Non-pigmented ciliary epithelial cell (primary cell): ENCODE measurements at places on chromosomes 4 and X.

- DNase-seq: no peak
Observed at GRCh38 chr4:4772534-4772933, 86.9 kb upstream of the MSX1 start.

DNA sequence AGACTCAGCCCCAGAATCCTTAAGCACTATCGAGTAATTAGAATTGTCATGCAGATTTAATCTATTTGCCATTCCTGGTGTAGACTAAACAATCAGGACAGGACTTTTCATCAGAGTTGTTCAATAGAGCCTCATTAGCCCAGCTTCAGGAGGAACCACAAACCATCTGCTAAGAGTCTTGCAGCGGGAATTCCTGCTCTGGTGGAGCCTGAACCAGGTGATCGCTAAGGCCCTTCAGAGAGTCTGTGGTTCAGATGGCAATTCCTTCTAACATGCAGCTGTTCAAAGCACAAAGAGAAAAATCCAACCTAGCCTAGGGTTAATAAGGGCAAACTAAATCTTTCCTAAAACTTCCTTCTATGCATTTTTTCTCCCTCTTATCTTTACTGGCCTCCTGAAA, 119.1 kb upstream of the CPEB2 start:
- DNase-seq: no peak

GRCh38 chr4:42627885-42628646, 28.8 kb downstream of the ATP8A1 start:
- no peak for DNase-seq

- DNase-seq: no peak
Observed at GRCh38 chr4:9898596-9899305, 117.3 kb downstream of the DRD5 start.

GRCh38 chrX:102976793-102977495, 39.9 kb downstream of the RAB40AL start:
- no peak for DNase-seq

DNA sequence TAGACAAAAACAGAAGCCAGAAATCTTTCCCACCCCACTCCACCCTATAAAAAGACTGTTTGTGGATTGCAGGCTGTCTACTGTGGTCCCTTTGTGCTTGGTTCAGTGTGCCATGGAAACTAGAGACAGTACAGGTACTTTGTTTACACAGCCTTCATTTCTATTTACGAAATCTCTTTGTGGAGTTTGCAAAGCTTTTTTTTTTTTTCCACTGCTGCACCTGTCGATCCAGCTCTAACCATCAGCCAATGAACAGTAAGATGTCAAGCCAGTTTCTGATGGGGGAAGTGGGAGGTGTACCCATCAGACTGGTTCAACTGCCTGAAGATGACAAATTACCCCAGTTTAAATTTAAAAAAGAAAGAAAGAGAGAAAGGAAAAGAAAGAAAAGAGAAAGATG, 20.2 kb upstream of the LRBA start:
- DNase-seq: no peak

GRCh38 chrX:123923211-123923610, 38.3 kb upstream of the STAG2 start:
- DNase-seq: no peak

DNA sequence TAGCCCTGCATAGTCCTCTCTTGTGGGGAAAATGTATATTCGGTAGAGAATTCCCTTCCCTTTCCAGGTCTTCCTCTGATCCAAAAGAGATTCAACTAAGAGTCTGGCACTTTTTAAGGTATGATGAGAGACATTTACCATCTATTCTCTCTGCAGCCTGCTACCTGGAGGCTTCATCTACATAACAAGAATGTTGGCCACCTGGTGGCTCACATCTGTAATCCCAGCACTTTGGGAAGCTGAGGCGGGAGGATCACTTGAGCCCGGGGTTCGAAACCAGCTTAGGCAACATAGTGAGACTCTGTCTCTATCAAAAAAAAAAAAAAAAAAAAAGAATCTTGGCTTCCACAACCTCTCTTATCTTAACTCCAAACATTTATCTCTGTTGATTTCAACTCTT, 40.4 kb upstream of the NOCT start:
- no peak for DNase-seq

GRCh38 chr4:47013373-47013772, 18.0 kb upstream of the GABRB1 start:
- no peak for DNase-seq

DNA sequence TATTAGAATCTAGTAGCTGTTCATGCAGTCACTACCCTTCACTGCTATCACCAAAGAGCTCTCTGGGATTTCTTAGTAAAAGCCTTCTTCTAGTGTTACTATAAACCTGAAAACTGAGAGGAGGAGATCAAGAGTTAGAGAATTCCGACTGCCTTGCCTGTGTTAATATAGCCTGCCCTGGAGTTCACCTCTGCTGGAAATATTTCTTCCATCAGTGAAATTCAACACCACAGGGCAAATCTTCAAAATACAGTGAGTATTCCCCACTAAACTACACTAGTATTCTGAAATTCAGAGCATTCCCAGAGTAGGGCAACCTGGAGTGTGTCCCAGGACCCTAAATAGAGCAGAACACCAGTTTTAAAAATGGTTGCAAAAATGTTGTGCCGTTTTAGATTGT, 301.1 kb downstream of the ARHGAP24 start:
- no peak for DNase-seq

DNA sequence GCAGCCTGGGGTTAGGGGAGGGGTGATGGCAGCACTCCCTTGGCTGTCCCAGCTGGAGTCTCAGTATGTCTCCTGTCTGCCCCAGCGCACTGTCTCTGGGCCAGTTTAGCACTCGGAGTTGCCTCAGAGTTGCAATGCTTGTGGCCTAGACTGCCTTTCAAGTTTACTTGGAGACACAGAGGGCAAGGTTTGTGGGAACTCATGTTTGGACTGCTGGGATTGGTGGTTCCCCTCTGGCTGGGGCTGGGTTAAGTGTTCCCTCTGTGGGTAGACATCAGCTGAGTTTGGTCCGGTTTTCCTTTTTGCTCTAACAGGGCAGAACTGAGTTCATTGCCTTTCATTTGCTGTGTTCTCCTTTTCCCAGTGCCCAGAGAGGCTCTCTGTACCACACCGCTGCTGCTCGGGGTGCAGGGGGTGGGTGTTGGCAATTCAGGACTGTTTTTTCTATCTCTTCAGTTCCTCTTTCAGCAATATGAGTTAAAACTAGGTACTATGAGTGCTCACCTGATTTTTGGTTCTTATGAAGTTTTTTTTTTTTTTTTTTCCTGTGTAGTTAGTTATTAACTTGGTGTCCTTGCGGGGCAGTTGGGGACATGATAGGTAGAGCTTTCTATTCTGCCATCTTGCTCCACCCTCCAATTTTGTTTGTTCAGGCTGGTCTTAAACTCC, 17.2 kb downstream of the RAB33B start:
- DNase-seq: no peak

DNA sequence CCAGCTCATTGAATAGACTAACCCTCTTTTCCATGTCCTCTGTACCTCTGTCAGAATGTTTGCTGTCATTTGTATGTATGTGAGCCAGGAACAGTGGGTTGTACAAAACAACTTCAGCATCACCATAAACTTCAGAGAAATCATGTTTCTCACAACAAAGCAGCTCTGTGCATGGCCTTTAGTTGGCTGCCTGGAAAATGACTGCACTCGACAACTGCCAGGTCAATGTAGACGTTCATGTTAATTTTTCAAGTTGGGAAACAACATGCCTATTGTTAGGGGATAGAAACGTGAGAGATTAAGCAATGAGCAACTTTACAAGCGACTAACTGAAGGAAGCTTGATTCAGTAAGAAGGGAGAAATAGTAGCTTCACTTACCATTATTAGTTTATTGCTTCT, 17.9 kb upstream of the CXCL11 start:
- no peak for DNase-seq

DNA sequence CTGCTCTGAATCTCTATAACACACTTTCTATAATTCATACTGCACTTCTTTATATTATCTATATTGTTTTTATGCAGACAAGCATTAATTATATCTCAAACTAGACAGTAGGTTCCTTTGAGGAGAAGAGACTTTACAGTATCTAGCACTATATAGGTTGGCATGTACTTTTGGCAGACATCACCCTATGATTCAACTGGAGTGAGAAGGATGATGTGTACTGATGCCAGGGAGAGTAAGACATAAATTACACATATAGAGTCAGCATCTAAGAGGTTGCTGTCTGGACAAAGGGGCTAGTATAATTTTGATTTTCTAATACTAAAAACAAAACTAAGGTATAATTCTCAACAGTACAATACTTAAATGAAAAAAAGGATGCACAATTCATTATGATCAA, 5.1 kb upstream of the RBM41 start:
- no peak for DNase-seq

GRCh38 chr4:81360737-81361136, 111.0 kb downstream of the RASGEF1B start:
- DNase-seq: no peak

DNA sequence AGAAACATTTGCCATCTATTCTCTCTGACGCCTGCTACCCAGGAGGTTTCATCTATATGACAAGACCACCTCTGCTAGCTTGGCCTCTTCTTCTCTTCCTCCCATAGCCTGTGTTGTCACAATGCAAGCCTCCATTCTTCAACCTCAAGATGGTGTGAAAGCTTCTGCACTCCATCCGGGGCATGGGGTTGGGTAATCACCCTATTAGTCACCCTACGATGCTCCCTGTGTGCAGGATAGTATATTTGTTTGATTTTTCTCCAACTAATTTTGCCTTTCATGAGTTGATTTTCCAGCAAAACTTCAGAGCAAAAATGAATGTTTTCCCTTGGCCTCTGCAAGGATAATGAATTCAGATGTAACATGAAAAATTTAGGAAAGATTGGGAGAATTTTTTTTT, 128.0 kb upstream of the STS start:
- DNase-seq: no peak

GRCh38 chr4:152357206-152357605, 178.7 kb downstream of the FBXW7 start:
- no peak for DNase-seq

DNA sequence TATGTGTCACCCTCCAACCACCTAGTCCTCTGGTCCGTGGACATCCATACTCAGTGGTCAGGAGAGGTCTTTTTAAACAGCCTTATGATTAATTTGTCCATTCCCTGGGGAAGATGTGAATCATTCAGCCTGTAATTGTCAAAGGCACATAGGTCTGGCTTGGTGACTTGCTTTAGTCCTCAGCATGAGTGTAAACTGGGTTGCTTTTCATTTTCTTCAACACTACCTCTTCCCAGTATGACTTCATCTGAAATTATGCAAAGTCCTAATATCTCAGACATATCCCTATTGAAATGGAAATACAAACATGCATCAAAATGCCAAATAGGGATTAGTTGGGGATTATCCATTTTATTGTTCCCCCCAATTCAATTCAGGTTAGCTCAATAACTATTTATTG, 208.3 kb upstream of the AMOT start:
- DNase-seq: no peak

GRCh38 chrX:133709501-133709900, 275.9 kb downstream of the GPC3 start:
- no peak for DNase-seq

DNA sequence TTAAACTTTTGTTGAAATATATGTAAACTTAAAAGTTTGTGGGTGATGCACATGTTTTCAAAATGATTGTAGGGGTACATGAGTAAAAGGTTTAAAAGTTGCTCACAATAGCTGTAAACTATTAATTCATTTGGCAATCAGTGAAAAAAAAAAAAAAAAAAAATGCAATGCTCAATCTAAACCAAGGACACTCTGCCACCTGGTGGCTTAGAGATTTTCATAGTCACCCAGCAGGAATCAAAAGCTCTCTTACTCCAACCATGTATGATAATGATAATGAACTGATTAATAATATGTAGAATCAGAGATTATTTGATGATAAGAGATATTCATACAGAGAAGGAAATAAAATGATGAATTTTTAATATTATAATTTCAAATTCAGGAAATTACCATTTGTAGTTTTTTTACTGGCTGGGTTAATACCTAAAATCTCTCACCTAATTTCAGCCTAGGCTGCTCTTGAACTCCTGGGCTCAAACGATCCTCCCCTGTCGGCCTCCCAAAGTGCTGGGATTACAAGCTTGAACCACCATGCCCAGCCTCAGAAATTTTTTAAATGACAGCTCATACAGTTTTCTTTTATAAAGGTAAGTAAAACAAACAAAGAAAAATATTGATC, 46.9 kb upstream of the SLC25A4 start:
- peak; percentile 9 for DNase-seq

- DNase-seq: no peak
Observed at GRCh38 chrX:10052906-10053625, 85.9 kb downstream of the CLDN34 start.

GRCh38 chrX:140434347-140434746, 70.5 kb downstream of the SOX3 start:
- no peak for DNase-seq

DNA sequence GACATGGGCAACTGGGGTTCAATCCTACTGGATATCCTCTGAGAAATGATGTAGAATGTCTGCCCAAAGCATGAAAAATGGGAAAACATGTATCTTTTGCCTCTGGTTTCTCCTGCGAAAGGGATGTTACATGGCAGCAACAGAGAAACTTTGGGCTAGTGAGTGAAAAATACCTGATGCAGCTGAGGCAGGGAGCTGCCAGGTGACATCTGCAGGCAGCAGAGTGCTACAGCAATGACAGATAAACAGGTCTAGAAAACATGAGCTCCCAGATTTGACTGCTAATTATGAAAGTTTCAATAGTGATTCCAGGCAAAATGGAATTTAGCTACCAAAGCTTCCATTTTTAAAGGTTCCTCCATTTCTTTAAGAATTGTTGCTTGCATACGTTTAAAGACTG, 4.8 kb upstream of the CXCL1 start:
- no peak for DNase-seq

GRCh38 chr4:2900741-2901140, 57.1 kb downstream of the ADD1 start:
- no peak for DNase-seq

DNA sequence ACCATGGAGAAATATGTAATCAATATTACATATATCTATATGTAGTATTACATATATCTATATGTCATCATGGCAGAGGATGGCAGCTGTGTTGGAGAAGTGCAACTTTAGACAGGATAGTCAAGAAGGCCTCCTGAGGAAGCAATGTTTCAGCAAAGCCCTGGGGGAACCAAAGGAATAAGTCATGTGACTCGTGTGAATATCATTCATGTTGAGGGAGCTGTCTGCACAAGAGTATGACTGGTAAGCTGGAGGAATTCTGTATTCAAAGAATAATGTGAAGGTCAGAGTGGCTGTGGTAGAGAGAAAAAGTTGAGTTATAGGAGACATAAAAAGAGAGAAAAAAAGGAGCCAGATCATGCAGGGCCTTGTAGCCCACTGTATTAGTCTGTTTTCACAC, 92.9 kb upstream of the EDNRA start:
- DNase-seq: no peak

- DNase-seq: peak; percentile 68
Observed at GRCh38 chr4:48899950-48900349, 6.6 kb downstream of the OCIAD2 start.

DNA sequence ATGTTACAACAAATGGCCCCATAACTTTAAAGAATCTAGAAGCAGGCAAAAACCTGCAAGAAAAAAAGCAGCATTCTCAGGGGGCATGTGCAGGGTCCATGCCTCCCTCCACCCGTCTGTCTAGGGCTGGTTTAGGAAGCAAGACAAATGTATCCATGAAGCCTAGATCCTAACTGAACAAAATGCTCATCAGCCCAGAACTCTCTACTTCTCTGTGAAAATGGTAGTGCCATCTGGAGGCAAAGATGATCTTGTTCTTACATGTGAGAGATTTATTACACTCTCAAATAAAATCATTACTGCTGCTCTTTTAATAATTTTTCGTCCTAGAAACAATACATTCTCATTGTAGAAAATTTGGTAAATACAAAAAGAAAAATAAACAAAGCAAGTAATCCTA, 26.7 kb downstream of the NR3C2 start:
- DNase-seq: peak; percentile 1

GRCh38 chrX:150409486-150409885, 46.4 kb downstream of the MAMLD1 start:
- DNase-seq: no peak
